ENCODE measurements at places on chromosomes 5 and 9.

GRCh38 chr9:81861644-81862043, 66.6 kb upstream of the SPATA31D4 start:
- DNase-seq: no peak

GRCh38 chr9:603126-603525, 238.4 kb upstream of the DMRT1 start:
- no peak for DNase-seq

- DNase-seq: no peak
Measured at GRCh38 chr5:68194386-68194785, 21.2 kb upstream of the PIK3R1 start.

GRCh38 chr5:78570646-78571045, 77.9 kb downstream of the LHFPL2 start:
- no peak for DNase-seq

DNA sequence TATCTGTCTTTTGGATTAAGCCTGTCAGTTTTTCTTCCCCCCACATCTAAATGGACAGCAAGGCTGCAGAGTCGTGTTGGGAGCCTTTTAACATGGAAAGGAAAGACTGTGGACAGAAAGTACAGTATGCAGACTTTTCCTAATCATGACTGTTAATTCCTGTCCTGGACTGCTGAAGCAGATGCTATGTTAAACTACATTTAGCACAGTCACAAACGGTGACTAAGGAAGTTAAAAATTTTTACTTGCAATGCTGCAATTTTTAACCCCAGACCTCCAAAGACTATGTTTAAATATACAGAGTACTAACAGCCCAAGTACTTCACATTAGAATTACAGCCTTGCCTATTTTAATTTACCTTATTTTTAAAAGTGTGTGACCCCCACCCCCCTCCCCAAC, 51.8 kb downstream of the ELAVL2 start:
- DNase-seq: no peak

DNA sequence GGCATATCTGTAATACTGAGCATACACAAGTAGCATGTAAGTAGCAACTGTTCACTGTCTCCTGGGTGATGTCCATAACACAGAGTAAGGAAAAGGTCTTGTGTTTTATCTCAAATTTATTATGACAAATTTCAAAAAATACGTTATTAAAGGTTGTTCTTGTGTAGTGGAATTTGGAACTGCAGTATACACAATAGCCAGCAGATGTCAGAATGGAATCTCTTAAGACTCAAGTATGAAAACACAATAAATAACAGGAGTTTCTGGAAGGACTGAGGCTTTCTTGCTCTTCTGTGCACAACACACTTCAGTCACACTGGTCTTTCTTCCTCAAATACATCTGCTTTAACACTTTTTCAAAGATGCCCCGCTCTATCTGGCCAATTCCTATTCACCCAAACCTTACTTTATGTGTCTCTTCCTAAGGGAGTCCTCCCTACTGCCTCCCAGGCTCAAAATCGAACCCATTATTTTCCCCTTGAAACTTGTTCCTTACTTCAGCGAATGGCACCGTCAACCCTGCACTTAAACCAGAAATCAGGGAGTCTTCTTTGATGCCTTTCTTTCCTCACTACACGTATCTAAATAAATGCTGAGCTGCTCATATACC, 6.5 kb upstream of the FBXO10 start:
- no peak for DNase-seq

DNA sequence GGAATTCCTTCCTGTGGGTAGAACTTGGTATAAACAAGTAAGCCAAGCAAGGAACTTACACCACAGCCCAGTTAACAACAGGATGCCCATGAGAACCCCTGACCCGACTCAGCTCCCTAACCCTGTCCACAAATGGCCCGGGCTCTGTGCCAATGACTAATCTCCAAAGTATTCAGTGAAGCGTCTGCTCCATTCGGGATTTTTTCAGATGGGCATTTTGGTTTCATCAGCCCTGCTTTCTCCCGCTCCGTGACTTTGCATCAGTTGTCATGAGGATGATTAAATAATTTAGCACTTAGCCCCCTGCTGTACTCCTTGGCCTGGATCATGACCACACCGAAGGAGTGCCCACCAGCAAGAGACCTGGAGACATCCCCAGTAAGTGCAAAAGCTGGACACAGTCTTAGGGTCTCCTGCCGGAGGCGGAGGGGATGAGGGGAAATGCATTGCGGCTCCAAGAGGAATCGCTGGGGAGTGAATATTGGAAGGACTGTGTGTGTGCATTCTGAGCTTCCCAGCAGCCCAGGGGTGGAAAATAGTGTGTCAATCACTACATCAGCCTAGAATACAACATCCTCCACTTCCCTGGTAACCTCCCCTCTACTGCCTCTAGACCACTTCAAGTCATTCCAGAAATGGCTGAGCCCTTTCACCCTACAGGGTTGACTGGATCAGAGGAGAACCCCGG, 41.4 kb upstream of the DNAH5 start:
- no peak for DNase-seq

GRCh38 chr5:137580030-137580429, 80.9 kb upstream of the SPOCK1 start:
- no peak for DNase-seq

DNA sequence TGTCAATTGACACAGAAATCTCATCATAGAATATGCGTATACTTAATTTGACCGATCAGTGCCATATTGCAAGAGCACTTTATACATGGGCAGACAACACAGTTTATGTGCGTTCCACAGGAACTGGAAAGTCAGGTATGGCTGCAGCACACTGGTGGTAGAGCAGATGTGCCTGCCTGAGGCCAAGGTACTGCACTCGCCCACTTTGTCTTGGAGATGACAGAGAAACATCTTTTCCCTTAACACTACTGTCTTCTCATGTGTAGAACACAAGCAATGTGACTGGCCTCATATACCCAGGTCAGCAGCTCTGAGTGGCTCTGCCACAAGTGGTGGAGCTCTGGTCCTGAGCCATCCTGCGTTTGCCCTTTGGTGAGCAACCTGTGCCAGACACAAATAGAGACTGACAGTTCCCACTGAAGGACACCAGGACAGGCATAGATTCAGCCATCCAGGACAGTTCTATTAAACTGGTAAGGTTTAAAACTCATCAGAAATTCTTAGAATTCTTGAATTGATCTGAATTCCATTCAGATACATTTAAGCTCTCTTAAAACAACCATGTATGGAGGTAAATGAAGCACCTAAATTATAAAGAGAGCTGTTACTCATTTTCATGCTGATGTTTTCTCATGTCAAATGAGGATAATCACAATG, 21.0 kb upstream of the PPP2CA start:
- DNase-seq: no peak

- no peak for DNase-seq
Measured at GRCh38 chr9:105841562-105841961, 147.2 kb downstream of the TMEM38B start.

DNA sequence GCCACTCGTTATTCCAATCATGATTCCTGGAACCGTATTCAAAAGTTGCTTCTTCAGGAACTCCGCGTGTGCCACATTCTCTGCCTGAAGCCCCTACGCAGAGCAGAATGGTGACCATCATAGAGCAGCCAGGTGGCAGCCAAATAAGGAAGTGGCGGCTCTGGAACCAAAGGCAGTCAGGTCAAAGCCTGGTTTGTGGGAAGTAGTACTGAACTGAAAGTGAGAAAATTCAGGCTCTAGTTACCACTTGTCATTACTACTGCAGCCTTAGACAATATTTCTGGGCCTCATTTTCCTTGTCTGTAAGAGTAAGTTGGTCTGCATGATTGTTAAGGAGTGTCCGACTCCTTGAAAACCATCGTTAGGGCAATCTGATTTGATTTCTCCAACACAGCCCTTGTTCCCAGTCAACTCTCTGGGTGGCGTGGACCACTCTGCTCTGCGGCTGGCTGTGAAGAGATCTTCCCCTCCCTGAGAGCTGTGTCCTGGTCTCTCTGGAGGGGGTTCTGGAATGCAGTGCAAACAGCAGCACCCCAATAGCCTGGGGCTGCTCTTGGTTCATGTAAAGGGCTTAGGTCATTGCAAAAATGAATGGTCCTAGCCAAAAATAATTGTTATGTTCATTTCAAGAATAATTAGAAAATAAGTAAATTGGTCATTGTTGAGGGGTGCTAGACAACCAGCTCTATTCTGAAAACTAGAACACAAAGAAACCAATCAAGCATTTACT, 102.4 kb downstream of the MED27 start:
- DNase-seq: no peak

DNA sequence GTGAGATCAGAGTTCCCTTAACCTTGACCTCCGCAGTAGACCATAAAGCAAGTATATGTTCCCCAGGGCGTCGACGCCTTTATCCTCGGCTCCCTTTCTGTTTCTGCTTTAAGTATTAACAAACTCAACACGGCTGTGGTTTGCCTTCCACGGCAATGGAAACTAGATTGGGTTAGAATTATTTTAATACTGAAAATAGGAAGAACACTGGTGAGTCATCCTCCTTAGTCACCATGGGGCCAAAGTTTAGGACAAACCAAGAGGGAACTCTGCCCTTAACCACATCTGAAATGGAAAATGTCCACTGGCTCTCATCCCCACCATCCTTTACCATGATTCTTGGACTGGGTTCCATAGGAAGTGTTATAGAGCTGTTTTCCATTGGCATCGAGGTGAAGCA, 386.1 kb downstream of the ACTL7B start:
- no peak for DNase-seq

GRCh38 chr9:36045610-36046009, 8.9 kb downstream of the RECK start:
- DNase-seq: no peak

- no peak for DNase-seq
Measured at GRCh38 chr5:135835766-135836165, 1.3 kb downstream of the SLC25A48 start.

GRCh38 chr5:116455061-116455460, 119.6 kb downstream of the SEMA6A start:
- no peak for DNase-seq

DNA sequence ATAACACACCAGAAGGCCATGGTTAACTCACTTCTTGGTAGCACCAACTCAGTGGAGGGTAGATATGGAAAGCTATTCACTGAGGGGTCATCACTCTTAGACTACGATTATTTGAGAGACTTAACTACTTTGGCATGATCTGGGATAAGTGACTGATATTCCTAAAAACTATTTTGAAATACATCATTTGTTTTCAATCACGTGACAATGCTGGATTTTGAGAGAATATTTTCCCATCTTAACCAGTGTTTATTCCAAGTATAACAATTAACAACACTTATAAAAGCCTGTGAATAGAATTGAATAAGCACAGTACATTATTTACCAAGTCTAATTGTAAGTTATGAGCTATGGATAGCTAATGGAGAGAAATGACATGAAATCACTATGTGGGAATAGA, 22.4 kb upstream of the CYLC2 start:
- no peak for DNase-seq

- DNase-seq: no peak
Measured at GRCh38 chr5:23977997-23978396, 470.6 kb downstream of the PRDM9 start.

GRCh38 chr5:127997201-127997704, 86.3 kb upstream of the SLC12A2 start:
- DNase-seq: no peak

- no peak for DNase-seq
Measured at GRCh38 chr9:98790134-98790841, 6.1 kb downstream of the ANKS6 start.

DNA sequence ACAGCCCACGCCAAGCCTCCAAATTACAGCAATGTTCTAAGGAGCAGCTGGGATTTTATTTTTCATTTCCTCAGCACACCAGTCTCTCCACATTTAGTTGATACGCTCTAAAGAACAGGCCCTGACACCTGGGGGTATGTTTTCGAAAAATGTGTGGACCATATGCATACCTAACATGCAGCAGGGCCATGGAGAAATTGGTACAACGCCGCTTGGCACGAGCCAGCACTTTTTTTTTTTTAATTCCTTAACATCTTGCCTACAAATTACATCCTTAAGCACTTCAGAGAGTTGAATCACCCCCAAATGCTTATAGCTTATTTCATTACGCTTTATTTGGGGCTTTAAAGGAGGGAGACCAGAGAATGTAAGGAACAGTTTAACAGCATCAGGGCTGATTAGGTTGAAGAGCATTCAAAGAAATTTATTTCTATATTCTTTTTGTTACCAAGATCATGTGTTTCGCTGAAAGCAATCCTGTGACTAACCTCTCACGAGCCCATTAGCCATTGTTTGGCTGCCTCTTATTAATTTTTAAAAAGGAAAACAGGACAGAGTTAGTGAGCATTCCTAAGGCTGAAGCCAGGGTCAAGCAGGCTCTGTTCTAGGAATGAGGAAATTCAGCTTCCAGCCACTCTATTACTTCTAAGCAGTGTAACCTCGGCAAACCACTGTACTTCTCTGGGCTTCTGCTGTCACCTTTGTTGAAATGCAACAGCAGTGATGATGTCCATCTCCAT, 173.8 kb downstream of the ACTL7B start:
- DNase-seq: no peak

DNA sequence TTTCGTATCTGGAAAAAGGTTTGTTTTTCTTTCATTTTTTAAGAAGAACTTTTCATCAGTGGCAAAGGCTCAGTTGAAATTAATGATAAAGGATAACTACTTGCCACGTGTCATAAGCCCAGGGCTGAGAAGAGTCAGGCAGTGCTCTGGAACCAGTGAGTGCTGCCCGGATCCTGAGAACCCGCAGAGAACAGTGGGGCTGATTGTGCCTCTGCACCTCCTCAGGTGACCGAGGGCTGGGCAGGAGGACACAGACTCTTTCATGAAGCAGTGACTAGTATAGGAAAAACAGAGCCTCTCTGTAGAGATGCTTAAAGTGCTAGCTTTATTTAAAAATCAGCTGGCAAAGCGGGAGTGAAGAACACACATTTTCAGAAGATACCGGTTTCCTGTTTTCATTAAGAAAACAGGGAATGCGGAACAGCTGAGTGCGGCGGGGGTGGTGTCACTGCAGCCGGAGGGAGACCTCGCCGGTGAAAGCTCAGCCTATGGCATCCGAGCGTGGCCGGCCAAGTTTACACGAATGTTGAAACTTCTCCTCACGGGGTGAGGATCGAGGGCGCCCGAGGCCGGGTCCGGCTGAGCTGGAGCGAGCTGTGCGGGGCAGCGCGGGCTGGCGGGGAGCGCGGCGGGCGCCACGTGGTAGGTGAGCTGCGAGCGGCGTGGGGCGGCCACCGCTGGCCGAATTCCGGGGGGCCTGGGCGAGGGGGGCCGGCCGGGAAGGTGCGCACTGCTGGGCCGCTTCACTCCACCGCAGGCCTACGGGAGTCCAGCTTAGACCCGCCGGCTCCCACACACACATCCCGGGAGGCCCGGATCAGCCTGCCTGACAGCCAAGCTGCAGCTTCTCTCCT, 134.7 kb upstream of the DMRT1 start:
- peak; percentile 59 for DNase-seq

Measured in hypothalamus (tissue), 51 donors.